ENCODE measurements at places on chromosomes 16 and 17.
A peak's percentile ranks its signal among the peaks of the same experiment; 100 is the strongest.

- peak; percentile 51 for DNase-seq
These were observed 10.5 kb downstream of the CCR7 start for GRCh38 chr17:40554646-40555295.

- DNase-seq = no peak
These were observed 721.1 kb upstream of the RBFOX1 start for GRCh38 chr16:6611535-6611934.

- no peak for DNase-seq
These were observed 12.8 kb upstream of the CDRT4 start for GRCh38 chr17:15480204-15480603.

GRCh38 chr17:39069114-39069756 is 82.2 kb downstream of the PLXDC1 start:
- DNase-seq = no peak

DNA sequence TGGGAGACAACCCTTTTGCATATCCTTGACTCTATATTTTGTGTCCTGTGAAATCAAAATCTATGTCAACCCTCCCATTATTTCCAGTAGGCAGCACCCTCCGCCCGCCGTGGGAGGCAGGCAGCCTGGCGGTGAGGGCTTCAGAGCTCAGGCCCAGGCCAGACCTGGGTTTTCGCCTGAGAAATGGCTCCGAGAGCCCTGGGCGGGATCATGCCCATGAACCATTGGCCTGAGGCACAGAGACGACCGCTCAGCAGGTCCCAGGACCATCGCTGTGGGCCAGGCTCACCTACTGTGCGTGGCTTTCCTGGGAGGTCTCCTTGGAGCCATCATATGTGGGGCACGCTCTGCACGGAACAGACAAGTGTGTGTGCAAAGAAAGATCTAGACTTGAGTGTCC is 6.3 kb upstream of the SLC38A8 start:
- DNase-seq = no peak

- DNase-seq = no peak
These were observed 35.6 kb downstream of the WWOX start for GRCh38 chr16:78134944-78135619.

GRCh38 chr17:1787301-1787902 is 25.5 kb downstream of the SERPINF1 start:
- no peak for DNase-seq

DNA sequence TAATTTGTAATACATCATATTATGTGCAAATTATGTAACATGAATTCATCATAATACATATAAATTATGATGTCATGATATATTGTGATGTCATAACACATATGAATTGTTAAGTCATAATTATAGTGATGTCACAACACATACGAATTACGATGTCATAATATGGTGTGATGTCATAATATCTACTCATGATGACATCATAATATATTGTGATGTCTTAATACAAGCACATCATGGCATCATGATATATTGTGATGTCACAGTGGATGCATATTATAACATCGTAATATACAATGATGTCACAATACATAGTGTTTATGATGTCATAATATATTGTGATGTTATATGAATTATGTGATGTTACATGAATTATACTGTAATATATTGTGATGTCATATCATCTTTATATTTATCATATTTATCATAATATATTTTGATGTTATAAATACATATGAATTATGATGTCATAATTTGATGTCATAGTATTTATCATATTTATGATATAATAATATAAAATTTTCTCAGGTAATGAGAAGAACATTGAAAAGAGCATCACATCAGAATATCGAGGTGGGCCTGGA is 1793.0 kb downstream of the TP53TG3F start:
- no peak for DNase-seq

DNA sequence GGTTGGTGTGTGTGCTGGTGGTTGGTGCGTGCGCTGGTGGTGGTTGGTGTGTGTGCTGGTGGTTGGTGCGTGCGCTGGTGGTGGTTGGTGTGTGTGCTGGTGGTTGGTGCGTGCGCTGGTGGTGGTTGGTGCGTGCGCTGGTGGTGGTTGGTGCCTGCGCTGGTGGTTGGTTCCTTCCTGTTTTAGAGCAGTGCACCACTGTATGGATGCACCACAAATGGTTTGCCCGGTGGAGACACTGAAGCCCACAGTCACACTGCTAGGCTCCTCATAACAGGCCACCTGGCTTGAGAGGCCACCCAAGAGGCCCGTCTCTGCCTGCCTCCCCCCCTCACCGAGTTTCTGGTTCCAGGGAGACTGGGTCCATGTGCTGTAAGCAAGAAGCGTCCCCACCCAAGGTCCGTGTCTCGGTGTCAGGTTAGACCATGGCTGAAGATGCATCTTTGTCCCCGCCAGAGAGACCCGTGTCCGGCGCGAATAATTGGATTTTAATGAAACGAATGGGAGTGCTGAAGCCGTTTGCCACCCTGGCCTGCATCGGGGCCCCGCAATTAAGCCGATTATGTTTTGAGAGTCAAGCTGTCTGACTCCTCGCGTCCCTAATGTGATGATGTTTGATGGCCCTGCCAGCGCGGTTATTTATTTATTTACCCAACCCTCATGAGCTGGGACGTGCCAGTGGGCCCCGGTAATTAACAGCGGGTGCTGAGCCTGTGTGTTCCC is 161.3 kb upstream of the GSE1 start:
- no peak for DNase-seq

DNA sequence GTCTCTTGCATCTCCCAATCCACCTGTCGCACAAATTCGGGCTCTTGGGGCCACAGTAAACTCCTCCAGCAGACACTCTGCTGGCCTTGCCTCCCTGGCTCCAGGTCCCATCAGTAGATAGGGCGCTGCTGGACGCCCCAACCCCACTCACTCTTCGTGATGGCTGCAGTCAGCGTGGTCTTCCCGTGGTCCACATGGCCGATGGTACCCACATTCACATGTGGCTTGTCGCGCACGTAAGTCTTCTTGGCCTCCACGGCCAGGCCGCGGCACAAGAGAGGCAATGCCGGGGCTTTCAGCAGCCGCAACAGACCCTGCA is 428 bp downstream of the TUFM start:
- no peak for DNase-seq

DNA sequence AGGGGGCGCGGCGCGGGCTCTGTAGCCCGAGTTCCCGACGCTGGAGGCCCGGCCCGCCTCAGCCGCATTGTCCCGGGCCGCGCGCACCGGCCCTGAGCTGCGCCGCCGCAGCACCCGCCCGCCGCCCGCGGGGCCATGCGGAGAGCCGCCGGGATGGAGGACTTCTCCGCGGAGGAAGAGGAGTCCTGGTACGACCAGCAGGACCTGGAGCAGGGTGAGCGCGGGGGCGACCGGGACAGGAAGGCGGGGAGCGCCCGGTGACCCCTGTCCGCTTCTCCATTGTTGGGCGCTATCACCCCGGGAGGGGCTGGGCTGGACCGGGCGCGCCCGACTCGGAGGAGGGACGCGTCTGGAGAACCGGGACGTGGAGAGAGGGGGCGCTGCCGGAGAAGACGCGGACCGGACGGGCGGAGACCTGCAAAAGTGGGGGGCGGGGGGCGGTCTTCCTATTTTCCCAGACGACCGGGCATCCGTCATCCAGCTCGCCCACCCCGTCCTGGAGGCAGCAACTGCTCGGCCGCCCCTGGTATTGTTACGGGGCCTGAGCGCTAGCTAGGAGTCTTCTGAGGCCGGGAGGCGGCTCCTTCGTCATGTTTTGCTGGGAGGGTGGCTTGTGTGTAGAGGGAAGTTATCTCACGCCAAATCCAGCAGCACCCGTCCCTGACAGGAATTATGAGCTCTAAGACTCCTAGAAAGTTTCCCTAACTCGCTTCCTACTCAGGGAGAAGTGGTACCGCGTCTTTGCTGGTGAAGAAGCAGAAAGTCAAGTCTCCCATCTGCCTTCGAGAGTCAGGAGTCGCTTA is 678 bp downstream of the CDR2L start:
- peak; percentile 47 for DNase-seq

GRCh38 chr17:19301973-19302372 is 60.5 kb downstream of the B9D1 start:
- no peak for DNase-seq

DNA sequence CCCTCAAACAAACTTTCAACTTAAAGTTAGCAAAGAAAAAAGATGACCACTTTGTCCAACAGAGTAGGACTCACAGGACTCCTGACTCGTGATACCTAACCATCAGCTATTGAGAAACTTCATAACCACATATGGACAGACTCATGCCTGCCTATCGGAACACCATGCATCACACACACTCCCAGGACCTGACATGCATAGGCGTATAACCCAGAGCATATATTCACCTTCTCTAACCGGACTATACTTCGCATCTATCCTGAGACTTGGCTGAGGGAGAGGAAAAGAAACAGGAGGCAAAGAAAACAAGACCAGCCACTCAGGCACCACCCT is 2.2 kb downstream of the PIP4K2B start:
- DNase-seq = no peak

GRCh38 chr17:55167024-55167725 is 97.6 kb upstream of the HLF start:
- no peak for DNase-seq

GRCh38 chr17:50239937-50240336 is 34.3 kb upstream of the TMEM92 start:
- no peak for DNase-seq

DNA sequence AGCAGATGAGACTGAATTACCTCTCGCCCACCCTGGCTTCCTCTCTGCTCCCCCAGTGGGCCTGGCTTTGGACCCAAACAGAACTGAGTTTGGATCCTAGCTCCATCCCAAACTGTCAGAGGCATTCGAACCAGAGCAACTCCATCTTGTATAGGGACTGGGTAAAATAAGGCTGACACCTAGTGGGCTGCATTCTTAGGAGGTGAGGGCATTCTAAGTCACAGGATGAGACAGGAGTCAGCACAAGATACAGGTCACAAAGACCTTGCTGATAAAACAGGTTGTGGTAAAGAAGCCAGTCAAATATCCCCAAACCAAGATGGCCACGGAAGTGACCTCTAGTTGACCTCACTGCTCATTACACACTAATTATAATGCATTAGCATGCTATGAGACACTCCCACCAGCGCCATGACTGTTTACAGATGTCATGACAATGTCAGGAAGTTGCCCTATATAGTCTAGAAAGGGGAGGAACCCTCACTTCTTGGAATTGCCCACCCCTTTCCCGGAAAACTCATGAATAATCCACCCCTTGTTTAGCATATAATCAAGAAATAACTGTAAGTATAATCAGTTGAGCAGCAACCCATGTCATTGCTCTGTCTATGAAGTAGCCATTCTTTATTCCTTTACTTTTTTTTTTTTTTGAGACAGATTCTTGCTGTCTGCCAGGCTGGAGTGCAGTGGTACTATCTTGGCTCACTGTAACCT is 44.4 kb downstream of the LYRM1 start:
- DNase-seq = peak; percentile 70

DNA sequence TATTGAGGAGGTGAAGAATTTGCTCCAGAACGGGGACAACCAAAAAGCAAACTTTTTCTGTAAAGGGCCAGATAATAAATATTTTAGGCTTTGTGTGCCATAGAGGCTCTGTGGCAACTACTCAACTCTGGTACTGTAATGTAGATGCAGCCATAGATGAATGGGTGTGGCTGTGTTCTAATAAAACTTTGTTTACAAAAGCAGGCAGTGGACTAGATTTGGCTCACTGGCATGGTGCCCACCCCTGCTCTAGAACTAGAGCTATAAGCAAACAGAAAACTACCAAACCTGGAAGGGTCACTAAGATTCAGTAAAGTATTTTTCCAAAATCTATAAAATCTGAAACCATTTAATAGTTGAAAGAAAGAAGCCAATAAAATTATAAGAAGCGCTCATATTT is 24.6 kb upstream of the SMURF2 start:
- no peak for DNase-seq
